ENCODE measurements at places on chromosomes 12 and 14.

DNA sequence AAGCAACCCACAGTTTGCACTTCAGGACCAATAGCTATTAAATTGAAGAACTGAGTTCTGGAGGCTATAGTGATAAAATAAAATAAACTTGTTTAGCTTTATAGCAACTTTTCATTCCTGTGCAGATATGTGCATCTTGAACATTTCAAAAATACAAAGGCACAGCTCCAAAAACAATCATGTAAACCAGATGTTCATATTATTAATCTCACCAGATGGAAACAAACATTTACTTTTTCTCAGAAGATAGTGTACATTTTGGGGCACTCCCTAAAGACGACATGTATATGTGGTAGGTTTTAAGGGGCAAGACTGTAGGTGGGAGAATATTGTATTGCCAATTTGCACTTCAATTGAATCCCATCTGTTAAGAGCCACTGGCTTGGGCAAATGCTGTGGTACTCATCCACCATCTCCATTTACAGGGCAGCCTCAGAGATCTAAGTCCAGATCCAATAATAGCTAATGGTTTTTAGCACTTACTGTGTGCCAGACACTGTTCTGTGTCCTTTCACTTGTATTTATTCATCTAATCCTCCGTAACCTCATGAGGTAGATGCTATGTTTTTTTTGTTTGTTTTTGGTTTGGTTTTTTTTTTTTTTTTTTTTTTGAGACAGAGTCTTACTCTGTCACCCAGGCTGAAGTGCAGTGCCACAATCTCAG, 49.1 kb downstream of the PTGER2 start:
- DNase-seq = no peak

DNA sequence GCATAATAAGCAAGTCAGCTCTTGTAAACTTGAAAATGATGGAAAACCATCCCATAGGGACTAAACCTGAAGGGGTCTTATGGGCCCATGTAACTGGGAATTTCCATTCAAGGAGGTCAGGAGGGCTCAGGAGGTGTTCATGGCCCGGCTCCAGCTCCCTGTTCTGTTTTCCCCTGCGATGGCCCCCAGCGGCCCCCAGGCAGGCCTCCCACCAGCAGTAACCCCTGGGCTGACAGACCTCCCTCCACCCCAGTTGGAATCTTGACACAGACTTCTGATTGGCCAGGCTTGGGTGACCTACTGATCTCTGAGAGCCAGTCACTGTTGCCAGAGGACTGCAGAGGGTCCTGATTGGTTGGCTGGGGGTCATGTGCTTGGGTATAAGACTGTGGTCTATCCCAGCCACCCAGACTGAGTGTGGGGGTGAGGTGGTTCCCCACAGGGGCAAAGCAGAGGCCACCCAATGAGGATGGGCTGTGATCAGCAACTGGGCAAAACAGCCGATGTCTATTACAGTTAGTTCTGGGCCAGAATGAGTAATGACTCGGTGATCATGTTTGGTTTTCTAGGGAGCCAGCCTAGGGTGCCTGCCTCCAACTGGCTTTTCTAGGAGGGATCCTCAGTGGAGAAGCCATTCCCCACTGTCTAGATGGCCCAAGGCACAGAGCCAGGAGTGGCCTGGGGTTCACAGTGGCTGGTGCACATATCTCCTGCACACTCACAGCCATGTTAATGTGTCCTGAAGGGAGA, 27.0 kb downstream of the RHOF start:
- DNase-seq = no peak

GRCh38 chr14:90452366-90452765, 55.5 kb downstream of the CALM1 start:
- peak; percentile 4 for DNase-seq

GRCh38 chr12:130818272-130818634, 20.8 kb downstream of the STX2 start:
- DNase-seq = no peak

Measured in activated CD4-positive, alpha-beta T cell treated with anti-CD3 and anti-CD28 coated beads, Interleukin-2, Interleukin-6, amounts not matched to agents 100 ng/mL and 50 ng/mL, durations not matched to agents 16 hours and 8 hours (primary cell).